ENCODE measurements at places on chromosomes 7 and 10.
A peak's percentile ranks its signal among the peaks of the same experiment; 100 is the strongest.

DNA sequence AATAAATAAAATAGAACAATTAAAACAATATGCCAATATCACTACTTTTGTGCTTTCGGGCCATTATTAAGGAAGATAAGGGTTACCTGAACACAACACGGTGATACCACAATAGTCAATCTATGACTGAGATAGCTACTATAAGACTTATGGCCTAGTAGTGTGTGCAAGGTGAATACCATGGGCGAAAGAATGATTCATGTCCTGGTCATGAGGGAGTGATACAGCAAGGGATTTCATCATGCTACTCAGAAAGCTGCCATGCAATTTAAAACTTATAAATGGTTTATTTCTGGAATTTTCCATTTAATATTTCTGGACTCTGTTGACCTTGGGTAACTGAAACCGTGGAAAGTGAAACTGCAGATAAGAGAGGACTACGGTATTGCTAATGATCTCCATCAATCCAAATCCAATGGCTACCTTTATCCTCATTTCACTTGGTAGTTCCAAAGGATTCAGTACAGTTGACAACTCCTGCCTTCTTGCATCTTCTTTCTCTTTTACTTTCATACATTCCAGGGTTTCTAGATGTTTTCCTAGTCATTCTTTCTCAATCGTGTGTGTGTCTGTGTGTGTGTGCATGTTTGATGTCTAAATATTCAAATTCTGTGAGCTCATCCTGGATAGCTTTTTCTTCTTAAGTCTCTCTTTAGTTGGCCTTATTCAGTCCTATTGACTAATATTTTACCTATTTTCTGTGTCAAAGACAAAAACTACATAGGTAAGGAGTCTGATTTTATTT lies 100.5 kb upstream of the MAGI2 start:
- no peak for DNase-seq

DNA sequence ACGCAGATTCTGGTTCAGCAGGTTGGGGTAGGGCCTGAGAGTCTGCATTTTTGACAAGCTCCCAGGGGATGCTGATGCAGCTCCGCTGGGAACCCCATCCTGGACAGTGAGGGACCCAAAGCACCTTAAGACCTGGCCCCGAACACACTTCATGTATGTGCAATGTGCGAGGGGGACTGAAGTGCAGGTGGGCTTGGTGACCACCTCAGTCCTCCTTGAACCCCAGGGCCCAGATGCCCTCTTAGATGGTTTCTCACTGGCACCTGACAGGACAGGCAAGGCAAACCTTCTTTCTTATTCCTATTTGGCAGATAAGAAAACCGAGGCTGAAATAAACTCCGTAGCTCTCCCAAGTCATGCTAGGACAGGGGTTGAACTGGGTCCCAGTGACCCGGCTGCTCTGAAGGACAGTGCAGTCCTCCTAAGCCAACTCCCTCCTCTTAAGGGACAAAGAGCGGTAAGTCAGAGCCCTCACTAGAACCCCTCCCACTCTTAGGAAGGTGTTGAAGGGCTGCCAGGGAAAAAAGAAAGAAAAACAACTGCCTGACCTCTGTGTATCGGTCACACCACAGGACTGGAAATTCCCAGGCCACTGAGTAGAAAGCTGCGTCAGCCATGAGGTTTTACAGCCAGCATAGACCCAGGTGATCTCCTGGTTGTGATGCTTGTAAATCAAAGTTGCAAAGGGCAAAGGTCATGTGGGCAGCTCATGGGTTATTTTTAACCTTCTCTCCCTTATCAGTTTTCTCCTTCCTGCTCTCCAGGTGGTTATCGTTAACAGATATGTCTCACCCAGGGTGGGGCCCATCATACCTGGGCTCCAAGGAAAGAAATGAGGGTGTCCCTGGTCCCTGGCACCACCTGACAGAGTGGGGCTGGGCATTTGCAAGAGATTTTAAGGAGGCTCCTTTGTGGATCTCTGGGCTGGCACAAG lies 90.9 kb upstream of the SMNDC1 start:
- DNase-seq: no peak

DNA sequence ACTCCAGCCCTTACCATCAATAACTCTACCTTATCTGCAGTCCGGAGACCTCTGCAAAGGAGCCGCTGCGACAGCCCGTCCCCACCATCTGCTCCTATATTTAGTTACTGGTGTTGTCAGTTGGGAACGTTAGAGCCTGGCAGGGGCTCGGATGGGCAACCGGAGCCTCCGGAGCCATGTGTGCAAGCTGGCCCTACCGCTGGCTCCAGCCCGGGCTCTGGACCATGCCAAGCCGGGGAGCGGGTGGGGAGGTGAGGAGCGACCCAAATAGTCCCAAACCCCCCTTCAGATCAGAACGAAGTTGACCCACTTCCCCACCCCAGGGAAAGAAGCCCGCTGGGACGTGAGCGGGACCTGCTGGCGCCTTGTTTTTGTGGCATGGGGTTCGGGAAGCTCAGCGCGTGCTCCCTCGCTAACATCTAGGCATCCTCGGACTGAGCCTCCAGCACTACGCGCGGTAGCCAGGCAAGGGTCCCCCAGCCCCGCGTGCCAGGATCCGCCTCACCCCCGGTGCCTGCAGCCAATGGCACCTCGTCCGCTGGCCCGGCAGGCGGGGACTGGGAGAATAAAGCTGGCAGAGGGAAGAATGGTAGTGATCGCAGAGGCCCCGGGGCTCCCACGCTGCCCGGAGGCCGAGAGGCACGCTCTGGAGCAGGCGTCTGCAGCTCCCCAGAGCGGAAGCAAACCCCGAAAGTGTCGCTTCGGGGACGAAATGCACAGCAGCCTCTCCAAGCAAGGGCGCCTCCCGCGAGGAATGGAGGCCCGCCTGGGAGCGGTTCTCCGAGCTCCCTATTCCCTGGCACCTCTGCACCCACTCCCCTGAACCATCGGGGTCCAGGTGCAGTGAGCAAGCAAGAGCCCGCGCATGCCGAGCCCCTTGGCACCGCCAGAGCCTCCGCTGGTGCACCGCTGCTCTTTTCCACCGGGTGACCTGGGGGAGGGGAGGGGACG lies 679 bp downstream of the LRRC20 start:
- no peak for DNase-seq

GRCh38 chr7:18778594-18778993 lies 283.0 kb downstream of the HDAC9 start:
- DNase-seq: no peak

DNA sequence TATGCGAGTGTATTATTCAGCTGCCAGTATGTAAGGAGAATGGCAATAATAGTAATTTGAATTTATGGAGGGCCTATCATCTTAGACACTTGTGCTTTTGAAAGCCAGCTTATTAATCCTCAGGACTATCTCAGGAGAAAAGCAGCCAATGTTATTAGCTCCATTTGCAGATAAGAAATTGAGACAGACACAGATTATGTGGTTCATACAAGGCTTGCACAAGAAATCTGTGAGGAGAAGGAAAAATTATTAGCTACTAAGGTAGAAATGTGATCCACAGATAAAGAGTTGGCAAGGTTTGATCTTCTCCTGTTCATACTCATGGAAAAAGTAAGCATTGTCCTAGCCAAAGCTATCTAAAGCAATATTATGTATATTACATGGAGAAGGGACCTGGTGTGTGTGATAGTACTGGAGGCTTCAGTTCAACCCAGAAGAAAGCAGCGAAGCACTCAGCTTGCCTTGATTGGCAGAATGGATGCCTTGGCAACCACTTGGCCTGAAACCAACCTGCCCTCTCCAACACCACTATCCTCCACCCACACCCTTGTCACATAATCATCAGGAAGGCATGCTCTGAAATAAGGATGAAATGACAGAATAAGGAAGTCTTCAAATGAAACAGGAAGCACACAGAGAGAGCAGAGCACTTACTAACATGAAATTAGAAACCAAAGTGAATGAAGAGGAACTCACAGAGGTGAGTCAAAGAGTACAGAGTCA lies 18.0 kb downstream of the MACC1 start:
- DNase-seq: peak; percentile 72

GRCh38 chr7:139635526-139636302 lies 112.2 kb downstream of the CLEC2L start:
- no peak for DNase-seq

- no peak for DNase-seq
Observed at GRCh38 chr10:72006026-72006425, 41.8 kb downstream of the CHST3 start.

DNA sequence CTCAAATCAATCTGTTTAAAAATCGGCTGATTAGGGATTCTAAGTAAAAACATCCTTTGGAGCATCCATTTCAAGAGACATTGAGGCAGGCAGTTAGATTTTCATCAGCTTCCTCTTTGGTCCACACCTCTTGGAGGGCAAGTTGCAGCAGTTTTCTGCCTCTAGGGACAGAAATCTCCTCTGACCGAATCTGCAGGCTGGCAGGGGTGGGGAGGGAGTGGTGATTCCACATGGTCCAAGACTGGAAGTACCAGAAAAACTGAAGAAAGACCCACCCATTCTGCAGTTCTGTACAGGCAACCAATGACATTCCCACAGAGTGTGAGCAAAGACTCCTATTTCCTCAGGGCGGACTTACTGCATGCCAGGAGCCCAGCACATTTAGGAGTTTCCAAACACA lies 29.0 kb downstream of the FGFBP3 start:
- DNase-seq: no peak

GRCh38 chr10:17227367-17228090 lies 512 bp upstream of the VIM start:
- DNase-seq: no peak

DNA sequence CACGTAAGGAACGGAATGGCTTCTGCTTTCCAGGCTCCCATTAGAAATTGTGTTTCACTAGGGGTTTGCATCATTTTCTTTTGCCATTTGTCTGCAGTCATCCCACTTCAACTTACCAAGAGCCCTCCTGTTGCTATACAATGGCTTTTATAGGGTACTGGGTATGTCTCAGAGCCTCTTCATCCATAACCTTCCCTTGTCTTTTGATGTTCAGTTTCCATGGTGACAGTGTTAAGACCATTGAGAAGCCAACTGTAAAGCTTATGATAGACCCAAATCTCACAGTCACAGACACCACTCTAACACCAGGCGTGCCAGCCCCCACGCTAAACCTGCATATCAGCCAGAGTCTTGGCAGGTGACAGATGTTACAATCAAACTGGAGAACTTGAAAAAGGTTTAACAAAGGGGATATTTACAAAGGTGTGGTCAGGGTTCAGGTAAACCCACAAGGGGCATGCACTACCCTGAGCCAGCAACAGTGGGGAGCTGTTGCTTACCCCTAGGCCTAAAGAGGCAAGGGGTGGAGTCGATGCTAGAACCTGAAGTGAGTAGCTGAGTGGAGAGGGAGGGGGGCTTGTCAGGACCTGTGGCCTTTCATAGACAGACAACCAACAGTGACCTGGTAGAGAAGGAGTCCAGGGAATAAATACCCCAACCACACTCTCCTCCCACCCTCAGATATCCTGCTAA lies 53.2 kb upstream of the ABLIM1 start:
- no peak for DNase-seq

Data from COR-L47 (cell line).